ENCODE measurements at places on chromosomes 5 and 9.

DNA sequence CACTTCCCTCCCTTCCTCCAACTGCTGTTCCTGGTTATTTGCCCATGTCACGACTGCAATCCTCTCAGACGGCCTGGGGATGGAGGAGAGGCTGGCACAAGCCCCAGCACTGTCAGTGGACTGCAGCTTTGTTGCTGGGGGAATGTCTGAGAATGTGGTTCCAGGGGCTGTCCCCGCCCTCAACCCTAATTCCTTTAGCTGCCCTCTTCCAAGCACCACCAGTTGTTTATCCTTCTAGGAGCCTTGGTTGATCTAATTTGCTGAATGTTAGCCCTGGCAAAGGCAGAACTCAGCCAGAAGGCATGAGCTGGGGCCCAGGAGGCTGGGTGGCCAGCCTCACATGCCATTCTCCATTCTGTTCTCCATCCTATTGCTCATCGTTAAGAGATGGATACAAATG, 51.6 kb downstream of the ADAM19 start:
- no peak for DNase-seq

DNA sequence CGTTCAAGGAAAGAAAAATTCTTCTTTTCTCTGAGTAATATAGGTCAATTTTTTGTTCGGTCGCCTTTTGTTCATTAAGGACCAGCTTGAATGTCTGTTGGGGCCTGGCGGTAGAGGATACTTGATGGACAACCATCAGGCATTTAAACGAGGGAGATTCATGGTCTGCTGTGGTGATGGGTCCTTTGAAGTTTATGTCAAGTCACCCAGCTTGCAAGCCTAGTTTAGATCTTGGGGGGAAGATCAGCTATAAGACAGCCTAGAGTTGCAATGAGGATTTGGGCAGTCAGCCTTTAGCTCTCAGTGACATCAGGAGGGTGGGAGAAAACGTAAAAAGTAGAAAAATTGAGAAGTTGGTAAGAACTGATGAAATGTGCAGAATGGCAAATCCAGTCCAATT, 80.2 kb upstream of the SPRY4 start:
- DNase-seq = no peak

DNA sequence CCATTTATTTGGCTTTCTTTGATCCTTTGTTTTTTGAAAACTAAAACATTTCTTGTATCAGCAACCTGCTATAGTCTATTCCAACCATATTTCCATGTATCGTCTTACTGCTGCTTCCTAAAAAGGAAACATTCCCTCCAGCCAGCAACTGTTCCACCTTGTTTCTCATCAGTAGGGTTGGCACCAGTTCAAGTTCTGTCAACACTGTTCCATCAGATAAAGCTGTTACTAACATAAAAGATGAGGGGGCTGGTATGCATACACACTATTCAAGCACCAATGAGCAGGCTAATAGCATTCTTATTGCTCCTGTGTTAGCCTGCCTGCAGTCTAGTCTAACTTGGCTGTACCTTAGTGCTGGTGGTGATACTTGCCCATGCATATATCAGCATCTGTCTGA, 178.3 kb downstream of the CWC27 start:
- no peak for DNase-seq

GRCh38 chr9:92982130-92982529, 34.8 kb downstream of the FGD3 start:
- DNase-seq = no peak

DNA sequence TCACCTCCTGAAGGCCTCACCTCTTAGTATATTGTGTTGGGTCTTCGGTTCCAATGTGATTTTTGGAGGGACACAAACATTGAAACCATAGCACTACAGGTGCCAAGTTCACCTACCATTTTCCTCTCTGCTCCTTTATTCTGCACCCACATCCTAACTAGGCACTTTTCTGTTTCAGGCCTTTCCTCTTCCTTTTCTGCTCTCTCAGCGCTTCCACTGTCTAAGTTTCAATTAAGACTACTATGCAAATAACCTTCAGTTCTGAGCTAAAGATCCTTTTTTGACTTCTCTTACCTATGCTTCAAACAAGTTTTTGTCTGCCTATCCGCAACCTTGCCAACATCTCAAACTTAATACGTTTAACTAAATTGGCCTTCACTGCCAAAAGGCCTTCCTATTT, 25.4 kb upstream of the ZFYVE16 start:
- no peak for DNase-seq

GRCh38 chr9:128117613-128118471, 9.7 kb downstream of the PTGES2 start:
- DNase-seq = peak; percentile 67

GRCh38 chr5:111347021-111347420, 122.8 kb downstream of the CAMK4 start:
- DNase-seq = no peak

GRCh38 chr5:144832416-144832815, 661.7 kb downstream of the KCTD16 start:
- no peak for DNase-seq

GRCh38 chr5:149633476-149634350, 52.4 kb downstream of the ARHGEF37 start:
- DNase-seq = no peak

- no peak for DNase-seq
These were observed 126.4 kb downstream of the LPAR1 start for GRCh38 chr9:110911659-110912418.

GRCh38 chr9:36063804-36064447, 27.2 kb downstream of the RECK start:
- DNase-seq = no peak

DNA sequence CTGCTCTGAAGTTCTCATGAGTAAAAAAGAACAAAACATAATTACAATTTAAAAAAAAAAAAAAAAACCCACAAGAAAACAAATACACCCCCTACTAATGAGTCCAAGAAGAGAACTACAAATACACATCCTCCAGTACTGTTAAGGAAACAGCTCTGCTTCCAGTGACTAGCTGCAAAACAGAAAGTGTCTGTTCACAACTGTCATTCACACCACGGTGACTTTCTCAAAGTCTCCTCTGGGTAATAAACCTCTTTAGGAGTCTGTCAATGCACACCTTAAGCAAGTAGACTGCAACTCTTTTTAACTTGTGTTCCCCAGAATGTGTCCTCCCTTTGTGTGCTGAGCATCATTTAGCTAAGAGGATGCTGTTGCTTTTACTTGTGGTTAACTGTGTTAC, 6.2 kb downstream of the REEP5 start:
- no peak for DNase-seq

- DNase-seq = no peak
These were observed 7.6 kb upstream of the IRX4 start for GRCh38 chr5:1890296-1890695.

GRCh38 chr9:19460243-19460642, 51.4 kb downstream of the ACER2 start:
- DNase-seq = no peak

DNA sequence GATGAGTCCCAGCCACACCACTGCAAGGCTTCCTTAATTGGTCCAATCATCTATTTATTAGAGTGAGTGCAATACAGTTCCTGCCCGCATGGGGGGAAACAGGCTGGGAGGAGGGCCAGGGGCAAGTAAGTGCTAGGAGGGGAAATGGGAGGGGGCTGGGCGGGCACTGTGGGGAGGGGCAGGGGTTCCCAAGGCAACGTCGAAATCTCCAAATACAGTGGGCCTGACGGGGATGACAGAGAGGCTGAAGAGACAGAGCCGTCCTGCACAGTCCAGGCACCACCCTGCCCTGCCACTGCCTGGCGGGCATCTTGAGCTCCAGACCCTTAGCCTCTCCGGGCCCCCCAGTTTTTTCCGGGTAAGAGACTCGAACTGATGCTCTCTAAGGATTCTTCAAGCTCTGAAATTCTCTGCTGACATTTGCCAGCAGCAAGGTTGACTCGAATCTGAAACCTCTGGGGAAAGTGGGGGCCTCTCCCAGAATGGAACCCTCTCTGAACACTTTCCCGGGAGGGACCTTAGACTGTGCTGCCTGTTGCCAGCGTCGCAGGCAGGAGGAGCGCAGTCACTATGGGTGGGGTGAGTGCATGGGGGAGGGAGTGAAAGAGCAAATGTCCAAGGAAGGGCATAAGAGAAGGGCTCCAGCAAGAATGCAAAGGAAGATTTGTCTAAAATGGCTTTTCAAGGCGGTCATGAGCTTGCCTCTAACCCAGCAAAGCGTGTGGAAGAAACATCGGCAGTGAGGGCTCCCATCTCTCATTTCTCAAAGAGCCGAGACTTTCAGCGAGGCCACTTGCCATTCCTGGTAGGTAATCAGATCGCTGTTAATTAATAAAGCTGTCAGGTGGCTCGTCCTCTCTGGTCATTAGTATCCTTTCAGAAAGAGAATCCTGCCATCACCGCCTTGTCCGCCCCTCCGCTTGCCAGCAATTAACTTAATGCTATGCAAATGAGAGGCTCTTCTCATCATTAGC, 99.0 kb downstream of the GTF3C4 start:
- DNase-seq = peak; percentile 37

- peak; percentile 83 for DNase-seq
These were observed 131.6 kb upstream of the NIPBL start for GRCh38 chr5:36744773-36745589.

- no peak for DNase-seq
These were observed 684.0 kb upstream of the ACO1 start for GRCh38 chr9:31700252-31701045.

DNA sequence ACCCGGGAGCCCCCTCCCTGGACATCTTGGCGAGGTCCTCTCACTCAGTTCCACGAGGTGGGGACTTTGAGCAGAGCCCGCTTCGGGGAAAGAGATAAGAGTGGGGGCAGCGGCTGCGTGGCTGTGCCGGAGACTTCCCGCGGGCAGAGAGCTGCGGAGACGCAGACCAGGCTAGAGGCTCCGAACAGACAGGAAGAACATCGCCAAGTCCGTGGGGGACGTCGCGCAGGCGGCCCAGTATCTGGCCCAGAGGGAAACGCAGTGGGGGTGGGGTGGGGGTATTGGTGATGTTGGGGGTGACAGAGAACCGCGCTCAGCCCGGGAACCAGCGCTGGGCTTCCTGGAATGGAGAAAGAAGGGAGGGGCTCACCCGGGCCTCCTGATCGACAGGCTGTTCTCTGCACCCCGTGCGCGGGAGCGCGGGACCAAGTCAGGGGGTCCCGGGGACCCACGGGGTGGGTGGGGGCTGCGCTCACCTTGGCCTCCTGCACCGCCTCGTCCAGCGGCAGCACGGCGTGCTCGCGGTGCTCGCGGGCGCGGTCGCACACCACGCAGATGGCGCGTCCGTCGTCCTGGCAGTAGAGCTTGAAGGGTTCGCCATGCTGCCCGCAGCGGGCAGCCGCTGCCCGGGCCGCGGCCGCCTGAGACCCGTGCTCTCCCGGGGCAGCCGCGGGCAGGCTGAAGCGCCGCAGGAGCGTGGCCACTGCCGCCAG, 727 bp downstream of the TRIM7 start:
- DNase-seq = no peak

DNA sequence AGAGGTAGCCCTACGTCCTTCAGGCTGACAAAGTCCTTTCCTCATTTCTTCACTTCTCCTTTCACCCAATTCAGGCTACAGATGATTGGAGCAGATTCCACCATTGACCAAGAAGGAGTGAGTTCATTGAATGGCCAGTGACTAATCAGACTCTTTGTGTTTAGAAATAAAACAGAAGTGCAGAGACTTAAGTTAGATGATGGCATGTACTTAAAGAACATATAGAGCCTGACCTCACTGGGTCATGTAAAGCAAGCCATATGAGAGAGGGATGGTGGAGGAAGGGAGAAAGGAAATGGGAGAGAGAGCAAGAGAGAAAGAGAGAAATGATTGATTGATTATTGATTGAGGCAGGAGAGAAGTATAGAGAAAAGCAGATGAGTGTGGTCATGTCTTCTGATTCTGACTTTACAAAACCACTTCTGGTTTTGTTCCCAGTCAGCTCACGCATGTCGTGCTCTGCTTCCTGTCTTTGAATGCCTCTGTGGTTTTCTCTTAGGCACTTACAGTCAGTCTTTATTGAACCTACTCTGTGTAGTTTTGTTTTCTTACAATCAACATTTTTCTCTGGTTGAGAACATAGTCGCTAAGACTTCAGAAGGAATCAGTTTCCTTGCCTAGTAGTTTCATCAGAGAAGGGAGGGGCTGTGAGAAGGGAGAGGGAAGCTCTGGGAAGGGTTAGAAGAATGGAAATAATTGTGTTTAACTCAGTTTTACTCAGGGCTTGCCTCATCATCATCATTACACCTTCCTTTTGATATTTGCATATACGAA, 149.2 kb upstream of the KLF9 start:
- DNase-seq = no peak
